ENCODE measurements at places on chromosomes 4 and X.

DNA sequence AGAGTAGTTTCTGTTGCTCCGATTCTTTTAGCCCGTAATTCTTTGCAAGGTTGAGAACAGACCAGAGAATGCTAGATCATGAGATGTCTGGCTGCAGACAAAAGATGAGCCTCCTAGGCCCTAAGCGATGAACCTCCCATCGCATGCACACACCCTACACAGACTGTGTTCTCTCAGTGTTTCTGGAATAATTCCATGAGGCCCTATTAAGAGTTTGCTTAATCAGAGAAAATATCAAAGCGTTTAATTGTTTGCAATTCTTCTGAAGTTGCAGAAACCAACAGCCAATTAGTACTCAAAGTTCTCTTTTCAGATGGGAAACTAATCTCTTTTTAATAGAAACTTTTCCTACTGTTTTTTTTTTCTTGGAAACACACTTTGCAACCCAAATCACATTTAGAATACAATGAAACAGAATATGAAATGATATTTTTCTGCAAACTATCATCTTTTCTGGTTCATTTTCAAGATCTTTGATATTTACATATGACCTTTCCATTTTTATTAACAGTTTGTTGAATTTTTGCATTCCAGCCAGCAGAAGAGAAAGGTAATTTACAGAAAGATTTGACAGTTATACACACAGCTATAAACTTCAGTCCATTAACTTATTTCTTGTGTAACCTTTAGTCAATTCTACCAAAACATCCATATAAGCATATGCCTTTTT is 1525.6 kb downstream of the ARAP2 start:
- DNase-seq: no peak

- DNase-seq: peak; percentile 27
These were observed 51.7 kb upstream of the MCF2 start for GRCh38 chrX:139759637-139760036.

DNA sequence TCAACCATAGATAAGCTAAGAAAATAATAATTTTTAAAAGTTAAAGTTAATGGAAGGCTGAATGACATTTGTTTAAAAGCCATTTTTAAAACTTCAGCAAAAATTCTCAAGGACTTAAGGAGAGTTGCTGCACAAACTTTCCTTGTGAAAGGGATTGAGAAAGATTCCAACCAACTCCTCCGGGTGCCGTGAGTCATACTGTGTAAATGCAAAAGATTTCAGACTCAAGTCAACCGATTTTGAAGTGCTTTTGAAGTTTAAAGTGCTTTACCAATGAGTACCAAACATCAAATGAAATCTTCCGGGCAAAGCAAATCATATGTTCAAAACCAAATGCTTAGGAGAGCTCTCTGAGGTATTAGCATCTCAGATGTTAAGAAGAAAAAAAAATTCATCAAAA is 31.4 kb downstream of the VCX2 start:
- DNase-seq: no peak

GRCh38 chrX:11010476-11010875 is 100.7 kb upstream of the HCCS start:
- DNase-seq: no peak

DNA sequence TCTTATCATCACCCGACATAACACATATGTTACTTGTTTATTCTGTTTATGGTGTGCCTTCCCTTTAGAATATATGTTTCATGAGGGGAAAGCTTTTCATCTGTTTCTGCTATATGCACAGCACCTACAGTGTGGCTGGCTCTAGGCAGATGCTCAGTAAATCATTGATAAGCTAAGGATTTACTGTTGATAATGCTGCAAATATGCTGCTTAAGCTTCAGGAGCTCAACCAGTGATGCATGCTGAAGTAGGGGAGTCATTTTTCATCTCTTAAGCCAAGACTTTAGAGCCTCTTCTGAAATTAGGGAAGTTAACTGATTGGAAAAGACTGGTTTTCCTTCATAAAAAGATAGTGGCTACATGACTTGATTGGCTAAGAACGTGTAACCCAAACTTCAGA is 16.4 kb downstream of the FAT4 start:
- no peak for DNase-seq

DNA sequence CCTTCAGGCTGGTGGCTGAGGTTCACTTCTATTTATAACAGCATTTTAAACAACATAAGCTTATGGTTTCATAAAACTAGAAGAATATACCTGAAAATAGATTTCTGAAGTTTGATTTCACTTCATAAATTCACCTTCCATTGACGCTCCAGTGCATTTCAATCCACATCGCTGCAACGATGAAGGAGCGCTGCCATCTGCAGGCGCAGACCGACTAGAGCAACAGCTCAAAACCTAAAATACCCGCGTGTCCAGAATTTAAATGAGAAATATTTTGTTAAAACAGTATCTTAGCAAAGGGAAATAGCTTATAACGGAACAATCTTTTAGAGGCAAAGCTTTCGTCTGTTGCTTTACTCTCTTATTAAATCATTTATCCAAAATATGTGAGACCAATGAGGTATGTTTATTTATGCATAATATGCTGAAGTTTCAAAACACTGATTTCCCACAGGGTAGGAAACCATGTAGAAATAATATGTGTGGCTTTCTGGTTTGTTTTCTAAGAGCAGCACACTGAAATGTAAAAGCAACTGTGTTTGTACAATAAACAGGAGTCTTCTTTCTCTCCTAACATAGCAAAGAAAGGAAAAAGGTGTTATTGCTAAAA is 816.4 kb upstream of the FRG1 start:
- DNase-seq: no peak

DNA sequence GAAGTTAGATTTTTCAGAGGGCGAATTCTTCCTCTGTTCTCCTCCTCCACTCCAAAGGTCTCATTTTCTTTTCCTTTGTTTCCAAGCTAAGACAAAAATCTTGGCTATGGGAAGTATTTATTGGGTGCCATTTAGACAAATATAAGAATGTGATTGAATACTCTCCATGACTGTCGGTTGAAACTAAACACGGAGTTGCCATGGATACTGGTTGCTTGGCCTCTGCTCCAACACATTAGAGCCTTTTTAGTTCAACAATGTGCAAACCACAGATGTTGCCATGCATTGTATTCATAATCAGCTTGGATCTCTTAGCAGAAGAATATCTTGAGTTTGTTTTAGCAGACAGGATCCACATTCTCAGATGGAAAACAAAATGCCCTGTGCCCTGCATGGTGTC is 366.5 kb upstream of the LCORL start:
- no peak for DNase-seq

GRCh38 chrX:10173331-10173900 is 16.6 kb downstream of the CLCN4 start:
- peak; percentile 64 for DNase-seq

- DNase-seq: peak; percentile 81
These were observed 152.0 kb downstream of the IL15 start for GRCh38 chr4:141788169-141788915.

DNA sequence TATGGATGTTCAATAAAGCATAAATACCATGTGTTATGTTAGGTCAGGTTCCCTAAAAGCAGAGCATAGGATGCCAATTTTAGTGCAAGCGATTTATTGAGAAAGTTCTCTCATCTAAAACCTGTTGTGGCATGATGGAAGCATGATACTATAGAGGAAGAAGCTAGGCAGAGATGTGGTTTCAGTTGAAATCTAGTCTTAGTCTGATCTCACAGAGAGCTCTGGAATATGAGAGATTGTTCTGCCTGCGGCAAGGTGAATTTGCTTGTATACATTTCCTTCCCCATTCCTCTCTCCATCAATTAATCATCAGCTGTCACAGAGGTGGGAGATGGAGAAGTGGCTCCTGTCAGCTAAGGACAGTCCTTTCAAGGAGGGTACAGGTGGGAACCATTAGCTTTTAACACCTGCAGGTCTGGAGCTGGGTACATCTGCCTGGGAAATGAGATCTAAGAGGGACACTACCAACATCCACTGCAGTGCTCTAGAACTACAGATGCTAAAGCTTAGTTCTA is 252.4 kb downstream of the CFAP299 start:
- no peak for DNase-seq

- DNase-seq: no peak
These were observed 1526.2 kb upstream of the IGFBP7 start for GRCh38 chr4:58636381-58636780.

DNA sequence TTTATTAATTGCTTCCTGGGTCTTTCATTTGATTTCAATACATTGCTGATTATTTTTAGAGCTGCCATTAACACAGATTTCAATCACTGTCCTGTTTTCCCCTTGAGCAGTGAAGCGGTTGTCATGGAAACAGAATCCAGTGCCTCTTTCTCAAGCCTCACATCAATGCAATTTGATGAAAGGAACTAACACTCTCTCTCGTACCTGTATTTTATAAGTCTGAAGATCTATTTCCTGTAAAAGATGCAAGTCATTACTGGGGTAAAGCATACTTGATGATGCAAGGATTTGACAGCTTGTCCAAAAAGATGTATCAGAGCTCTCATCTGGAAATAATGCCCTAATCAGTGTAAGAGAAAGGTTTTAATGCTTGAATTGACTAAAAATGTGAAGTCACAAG is 17.9 kb upstream of the GASK1B start:
- no peak for DNase-seq

GRCh38 chrX:110331444-110332030 is 13.7 kb upstream of the AMMECR1 start:
- no peak for DNase-seq

DNA sequence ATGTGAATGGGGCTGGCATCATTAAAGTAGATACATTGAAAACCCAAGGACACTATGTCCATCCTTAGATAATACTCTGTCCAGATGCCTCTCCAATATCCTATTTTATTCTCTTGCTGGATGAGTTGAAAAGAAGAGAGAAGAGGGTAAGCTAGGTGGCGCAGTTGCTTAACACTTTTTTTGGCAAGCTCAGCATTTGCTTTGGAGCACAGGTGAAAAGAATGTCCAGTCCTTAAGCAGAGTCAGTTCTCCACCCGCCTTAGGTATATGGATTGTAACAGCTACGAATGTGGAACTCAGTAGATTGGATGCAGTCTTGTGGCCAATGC is 208.4 kb downstream of the NWD2 start:
- peak; percentile 65 for DNase-seq

DNA sequence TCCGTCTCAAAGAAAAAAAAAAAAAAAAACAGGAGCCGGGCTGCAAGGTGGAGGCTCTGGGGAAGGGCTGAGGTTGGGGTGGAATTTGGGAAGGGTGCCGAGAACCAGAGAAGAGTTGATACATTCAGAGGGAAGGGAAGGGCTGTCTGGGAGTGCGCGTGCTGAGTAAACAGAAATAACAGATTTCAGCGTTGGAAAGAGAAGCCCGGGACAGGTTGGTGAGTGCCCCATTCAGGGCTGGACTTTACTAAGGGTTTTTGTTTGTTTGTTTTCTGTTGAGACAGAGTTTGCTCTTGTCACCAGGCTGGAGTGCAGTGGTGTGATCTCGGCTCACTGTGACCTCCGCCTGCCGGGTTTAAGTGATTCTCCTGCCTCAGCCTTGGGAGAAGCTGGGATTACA is 1.7 kb upstream of the IL3RA start:
- DNase-seq: no peak

GRCh38 chrX:4588466-4588865 is 875.0 kb upstream of the PRKX start:
- no peak for DNase-seq

GRCh38 chrX:97026406-97026805 is 142.7 kb downstream of the RPA4 start:
- peak; percentile 3 for DNase-seq

GRCh38 chr4:64518600-64518999 is 109.3 kb upstream of the TECRL start:
- DNase-seq: no peak

DNA sequence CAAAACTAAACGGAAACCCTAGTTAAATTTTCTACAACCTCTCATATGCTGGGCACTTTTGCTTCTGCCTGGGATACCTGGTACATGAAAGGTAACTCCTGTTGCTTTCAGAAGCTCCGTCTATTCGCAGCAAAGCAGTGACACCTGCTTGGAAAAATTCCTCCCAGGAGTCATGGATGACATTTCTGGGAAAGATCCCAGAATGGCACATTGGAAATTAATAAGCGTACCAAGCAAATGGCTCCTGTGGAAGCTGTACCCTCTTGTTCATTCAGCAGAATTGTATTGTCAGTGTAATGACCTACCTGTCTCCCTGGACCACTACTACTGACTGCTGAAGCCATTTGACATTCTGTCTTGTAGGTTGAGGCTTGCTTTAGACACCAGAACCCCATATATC is 349.7 kb upstream of the NOCT start:
- DNase-seq: no peak

DNA sequence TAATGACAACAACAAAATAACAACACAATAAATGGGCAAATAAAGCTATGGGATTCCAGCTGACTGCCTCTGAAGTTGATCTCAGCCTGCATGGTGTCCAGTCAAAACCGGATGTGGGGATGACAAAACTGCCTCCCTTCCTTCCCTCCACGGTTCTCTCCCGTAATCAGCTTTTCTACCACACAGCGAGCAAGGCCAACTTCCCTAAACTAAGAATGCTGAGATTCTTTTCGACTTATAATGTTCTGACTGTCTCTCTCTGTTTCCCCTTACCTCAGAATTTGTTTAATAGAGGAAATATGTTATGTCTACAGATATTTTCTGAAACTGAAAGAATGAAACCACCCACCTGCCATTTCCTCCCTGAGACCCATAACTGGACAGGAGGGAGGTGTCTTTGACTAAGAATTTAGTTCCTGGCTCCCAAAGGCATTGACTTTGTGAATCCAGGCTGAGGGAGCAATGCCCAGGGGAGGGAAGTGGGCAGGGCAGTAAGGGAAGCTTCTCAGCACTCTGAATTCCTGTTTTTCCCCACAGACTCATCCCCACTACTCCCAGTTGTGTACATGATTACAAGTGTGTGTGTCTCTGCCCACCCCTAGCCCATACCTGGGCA is 1.0 kb upstream of the TLR1 start:
- peak; percentile 29 for DNase-seq

- DNase-seq: peak; percentile 95
These were observed 37.1 kb upstream of the HERC6 start for GRCh38 chr4:88341227-88342192.

- peak; percentile 63 for DNase-seq
These were observed 24.3 kb downstream of the LINC00632 start for GRCh38 chrX:140733766-140734342.

DNA sequence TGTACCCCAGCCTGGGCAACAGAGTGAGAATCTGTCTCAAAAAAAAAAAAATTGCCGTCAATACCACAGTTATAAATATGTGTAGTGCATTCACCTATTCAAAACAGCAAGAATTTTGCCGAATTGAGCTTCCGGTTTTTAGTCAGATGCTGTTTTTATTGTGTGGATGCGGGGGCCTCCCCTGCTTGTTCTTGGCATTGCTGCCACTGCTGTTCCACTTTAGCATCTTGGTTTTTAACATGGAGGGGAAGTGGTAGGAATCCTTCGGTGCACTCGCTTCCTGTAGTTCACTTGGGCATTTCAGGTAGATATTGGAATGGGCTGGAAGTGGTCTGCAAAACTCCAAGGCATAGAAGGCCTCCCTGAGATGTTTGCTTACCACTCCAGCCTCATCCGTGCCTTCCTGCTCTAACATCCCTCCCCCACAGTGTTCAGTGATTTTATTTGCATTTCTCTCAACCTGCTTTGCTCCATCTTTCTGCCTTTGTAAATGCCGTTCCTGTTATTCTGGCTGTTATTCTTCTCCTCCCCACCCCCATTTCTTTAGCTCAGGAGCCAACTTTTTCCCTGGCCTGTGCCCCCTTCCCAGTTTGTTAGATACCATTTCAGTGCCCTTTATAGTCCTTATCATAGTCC is 25.5 kb downstream of the MOB1B start:
- no peak for DNase-seq

All from fibroblast of the aortic adventitia (primary cell).